ENCODE measurements at places on chromosomes 6 and 20.

- DNase-seq, result no peak
These were observed 117.6 kb upstream of the ADGRF1 start for GRCh38 chr6:47159763-47160162.

GRCh38 chr20:31543966-31544598 lies 29.8 kb downstream of the HM13 start:
- DNase-seq, result no peak

- no peak for DNase-seq
These were observed 85.1 kb downstream of the SMOC2 start for GRCh38 chr6:168525926-168526630.

DNA sequence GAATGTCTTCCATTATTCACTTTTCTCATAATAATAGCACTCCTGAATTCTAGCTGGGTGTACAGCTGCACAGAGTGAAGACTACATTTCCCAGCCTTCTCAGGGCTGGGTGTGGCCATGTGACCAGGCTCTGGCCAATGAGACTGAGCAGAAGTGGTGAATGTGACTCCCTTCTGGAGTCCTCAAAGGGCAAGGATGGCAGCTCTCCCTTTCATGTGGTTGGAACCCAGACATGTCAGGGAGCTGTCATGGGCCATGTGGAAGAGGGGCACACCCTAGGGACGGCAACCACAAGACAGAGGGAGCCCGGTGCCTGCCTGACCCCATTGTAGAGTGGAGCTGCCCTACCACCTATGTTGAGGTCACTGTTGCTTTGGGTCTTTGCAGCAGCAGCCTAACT lies 312.8 kb upstream of the SULF2 start:
- no peak for DNase-seq

- DNase-seq, result no peak
These were observed 82.2 kb downstream of the RIN2 start for GRCh38 chr20:19840111-19840710.

GRCh38 chr6:35302604-35303241 lies 5.1 kb downstream of the DEF6 start:
- DNase-seq, result peak; percentile 88

GRCh38 chr6:41625442-41625841 lies 12.8 kb upstream of the MDFI start:
- DNase-seq, result no peak

- DNase-seq, result no peak
These were observed 637.4 kb downstream of the MMUT start for GRCh38 chr6:48825501-48826151.

DNA sequence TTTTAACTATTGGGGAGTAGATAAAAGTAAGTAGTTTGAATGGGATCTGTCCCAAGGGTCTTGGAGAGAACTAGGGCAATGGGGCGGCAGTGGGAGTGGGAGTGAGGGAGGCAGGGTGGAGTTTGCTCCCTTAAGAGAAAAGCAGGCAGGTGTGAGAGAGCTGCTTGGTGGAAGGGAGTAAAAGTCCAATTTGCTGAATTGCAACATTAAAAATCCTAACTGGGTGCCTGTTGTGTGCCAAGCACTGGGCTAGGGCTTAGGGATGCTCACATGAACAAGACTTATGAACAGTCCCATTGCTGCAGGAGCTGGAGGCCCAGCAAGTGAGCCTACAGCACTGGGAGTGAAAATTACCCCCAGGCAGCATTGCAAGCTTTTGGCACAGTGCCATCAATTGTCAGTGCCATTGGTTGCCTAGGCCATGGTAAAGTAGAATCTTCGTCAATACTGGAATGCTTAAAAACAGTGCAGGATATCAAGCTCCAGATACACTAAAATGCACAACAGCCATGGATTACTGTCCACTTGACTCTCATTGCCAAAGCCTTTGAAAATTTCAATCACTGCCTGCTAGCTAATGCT lies 277.7 kb upstream of the JARID2 start:
- DNase-seq, result no peak

- DNase-seq, result no peak
These were observed 15.6 kb downstream of the SNRPC start for GRCh38 chr6:34772940-34773339.

- no peak for DNase-seq
These were observed 399.9 kb upstream of the MARCKS start for GRCh38 chr6:113457198-113457597.

DNA sequence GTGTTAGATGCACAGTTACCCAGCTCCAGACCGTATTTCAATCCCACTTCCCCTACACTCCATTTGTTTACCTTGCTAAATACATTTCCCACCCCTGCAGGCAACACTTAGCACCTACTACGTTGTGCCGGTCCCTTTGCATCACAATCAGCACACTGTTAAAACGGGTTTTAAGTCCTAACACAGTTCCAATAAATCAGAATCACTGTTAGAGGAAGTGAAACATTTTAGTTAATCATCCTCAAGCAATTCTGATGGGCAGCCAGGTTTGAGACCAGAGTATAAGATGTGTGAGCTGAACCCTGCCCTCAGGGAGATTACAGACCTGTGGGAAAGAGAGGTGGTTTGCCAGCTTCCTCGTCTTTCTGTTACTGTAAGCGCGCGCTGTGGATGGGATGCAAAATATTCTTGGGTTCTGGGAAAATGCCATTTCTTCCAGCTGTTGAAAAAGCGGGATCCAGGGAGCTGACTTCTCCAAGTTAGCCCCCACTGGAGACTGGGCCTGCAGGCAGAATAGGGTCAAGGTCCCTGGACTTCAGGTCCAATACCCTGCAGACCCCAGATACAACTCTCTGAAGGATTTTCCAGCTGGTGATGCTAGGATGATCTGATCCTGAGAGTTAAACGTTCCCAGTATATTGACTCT lies 3.1 kb downstream of the ZCCHC3 start:
- DNase-seq, result no peak

All from CD4-positive, alpha-beta T cell treated with Interleukin-10 for 1 hour (primary cell).